Stimulated activated CD8-positive, alpha-beta memory T cell treated with anti-CD3 and anti-CD28 coated beads, Interleukin-4, amount 100 ng/mL, for 1 hour (primary cell): ENCODE measurements at places on chromosomes 11 and 22.

GRCh38 chr11:83656796-83657330, 370.7 kb upstream of the CCDC90B start:
- no peak for DNase-seq

GRCh38 chr11:3028813-3029212, 28.4 kb downstream of the CARS1 start:
- DNase-seq, result no peak

- no peak for DNase-seq
Observed at GRCh38 chr22:25702571-25703167, 39.3 kb upstream of the MYO18B start.

- DNase-seq, result no peak
Observed at GRCh38 chr22:26516503-26516902, 4.2 kb upstream of the TFIP11 start.

DNA sequence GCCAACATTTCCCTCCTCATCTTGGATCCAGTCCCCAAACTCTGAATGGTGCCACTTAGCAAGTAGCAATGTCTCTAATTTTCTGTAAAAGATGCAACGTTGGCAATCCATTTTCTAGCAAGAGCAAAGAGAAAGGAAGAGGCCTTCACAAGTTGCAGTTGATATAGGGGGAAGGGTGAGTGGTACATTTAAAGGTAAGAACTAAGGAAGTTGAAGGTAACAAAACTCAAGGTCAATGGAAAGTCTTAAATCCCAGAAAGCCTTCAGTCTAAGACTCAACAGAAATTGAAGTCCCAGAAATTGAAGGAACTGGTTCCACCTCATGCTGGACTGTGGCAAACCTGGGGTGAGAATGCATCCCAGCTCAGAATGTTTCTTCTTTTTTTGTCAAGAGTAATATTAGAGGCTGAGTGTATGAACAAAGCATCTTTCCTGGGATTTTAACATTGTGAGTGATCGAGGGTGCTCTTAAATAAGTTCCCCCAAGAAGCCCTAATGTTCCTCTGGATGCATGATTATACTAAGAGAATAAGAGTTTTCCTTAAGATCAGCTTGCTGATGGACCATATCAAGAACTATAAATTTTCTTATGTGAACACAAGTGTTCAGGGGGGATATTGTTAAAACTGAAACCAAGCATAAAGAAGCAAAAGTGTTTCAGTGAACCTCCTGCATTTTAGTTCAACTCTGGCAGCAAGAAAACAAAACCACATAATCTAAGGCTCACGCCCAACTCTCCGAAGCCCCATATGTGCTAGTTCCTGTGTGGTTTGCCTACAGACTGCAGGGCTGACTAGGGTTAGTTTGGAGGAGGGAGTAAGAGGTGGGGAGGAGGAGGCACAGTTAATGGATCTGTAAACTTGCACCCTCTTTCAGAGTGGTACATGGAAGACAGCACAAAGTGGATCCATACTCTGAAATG, at the start of gene GRAP2:
GRAP2 (plus strand) TSS at position 779 of the 922 bp plus-strand sequence. CDS start 46,023 bp downstream, outside the sequence.
- DNase-seq, result no peak

GRCh38 chr22:37043828-37044538, 7.6 kb upstream of the KCTD17 start:
- no peak for DNase-seq

DNA sequence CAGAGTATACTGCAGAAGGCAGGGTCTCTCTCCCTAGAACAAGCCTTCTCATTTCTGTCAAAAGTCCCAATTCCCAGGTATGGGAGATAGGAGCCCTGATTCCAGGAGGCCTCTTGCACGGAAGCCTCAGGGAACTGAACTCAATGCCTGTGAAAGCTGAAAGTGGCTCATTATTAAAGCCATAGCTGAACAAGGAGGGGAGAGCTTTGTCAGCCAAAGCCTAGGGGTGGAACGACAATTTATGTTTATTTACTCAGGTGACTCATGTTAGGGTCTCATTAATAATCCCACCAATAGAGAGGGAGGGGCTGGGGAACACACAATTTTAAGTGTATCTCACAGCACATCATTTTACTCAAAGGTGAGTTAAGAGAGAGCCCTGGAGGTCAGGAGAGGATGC, 44.9 kb downstream of the DSCAML1 start:
- DNase-seq, result no peak

DNA sequence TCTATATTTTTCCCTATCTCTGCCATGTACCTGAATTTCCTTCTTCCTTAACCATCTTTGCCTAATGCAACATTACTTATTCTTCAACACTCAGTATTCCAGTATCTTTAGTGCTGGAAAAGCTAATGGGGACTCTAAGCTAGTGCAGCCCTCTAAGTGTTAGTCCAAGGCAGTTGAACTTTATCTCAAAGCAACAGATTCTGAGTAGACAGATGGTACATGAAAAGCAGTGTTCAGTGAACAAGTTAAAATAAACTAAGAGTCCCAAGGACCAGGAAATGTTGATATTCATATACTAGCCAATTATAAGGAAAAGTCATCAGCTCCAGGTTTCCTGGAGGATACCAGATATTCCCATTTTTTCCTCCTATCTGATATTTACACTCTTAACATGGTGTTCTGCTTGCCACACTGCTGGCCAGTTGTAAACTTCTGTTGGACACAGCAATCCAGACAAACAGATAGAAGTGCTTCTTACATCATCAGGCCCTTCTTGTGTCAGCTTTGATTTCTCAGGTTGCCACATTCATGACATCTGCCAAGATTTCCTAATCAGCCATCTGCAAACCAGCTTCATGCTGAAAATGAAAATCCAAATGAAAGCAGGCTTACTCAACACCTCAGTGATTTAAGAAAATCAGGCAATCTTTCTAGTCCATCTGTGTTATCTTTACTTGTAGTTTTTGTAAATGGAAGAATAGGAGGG, 255.9 kb upstream of the POU2AF2 start:
- no peak for DNase-seq

GRCh38 chr11:107041088-107041444, 22.8 kb upstream of the GUCY1A2 start:
- DNase-seq, result no peak

GRCh38 chr11:62922189-62922589, 1.0 kb upstream of the CHRM1 start:
- DNase-seq, result no peak

GRCh38 chr11:11207428-11207827, 145.6 kb downstream of the CSNK2A3 start:
- DNase-seq, result no peak

- no peak for DNase-seq
Observed at GRCh38 chr11:105298630-105299029, 159.1 kb upstream of the CARD18 start.

DNA sequence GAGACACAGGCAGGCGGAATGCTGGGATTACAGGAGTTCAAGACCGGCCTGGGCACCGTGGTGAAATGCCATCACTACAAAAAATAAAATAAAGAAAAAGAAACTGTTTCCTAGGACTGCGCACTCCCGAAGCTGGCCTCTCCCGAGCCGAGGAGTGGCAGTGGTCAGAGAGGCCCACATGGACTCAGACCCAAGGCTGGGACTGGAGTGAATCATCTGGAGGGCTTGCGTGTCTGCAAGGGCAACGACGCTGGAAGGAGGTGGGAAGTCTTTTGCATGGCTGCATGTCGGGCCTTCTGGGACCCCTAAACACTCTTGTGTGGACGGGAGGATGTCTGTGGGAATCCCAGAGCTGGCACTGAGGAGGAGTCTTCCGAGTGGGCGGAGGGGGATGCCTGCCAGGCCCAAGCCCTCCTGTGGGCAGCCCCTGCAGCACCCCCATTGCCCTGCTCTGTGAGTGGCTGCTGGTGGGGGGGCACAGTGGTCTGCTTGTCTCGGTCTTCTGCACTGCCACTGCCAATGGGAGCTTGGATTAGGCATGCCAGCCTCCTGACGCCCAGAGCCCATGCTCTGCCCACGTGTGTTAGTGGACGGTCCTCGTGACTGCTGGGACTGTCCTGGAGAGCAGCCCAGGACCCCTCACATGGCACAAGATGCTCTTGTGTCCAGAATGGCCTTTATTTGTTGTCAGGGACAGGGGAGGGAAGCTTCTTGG, 1.8 kb upstream of the AP2A2 start:
- no peak for DNase-seq

GRCh38 chr11:94150704-94151685, 22.4 kb downstream of the PANX1 start:
- DNase-seq, result no peak

DNA sequence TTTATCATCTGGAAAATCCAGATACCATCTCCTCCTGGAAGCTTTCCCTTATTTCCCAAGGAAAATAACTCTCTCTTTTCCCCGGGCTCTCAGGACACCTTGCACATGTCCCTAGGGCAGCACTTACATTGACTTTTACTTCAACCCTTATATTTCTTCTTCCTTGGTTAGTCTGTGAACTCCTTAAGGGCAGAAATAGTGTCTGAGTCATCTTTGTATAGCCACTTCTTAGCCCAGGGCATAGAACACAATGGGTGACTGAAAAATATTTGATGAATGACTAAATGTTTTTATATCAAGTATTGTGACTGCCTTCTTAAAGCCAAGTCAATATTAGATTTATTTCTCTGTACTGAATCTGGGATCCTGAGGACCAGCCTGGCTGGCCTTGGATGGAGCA, 45.4 kb upstream of the MYOD1 start:
- DNase-seq, result no peak

GRCh38 chr11:29448246-29448877, 568.5 kb downstream of the KCNA4 start:
- DNase-seq, result no peak

DNA sequence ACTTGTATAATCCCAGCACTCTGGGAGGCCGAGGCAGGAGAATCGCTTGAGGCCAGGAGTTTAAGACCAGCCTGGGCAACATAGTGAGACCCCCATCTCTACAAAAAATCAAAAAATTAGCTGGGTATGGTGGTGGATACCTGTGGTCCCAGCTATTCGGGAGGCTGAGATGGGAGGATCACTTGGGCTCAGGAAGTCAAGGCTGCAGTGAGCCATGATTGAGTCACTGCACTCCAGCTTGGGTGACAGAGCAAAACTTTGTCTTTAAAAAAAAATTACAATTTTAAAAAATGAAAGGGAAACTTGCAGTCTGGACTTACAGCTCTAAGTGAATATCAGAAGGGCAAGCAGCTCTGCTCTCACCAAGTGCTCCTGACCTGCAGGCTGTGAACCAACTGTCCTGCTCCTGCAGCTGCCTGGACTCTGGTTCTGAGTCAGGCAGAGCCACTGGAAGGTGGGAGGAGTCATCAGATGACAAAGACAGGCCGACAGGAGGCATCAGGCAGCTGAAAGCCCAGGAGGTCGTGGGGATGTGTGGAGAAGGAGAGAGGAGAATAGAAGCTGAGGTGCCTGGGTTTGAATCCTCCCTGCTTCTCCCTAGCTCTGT, 9.6 kb downstream of the SMTNL1 start:
- no peak for DNase-seq

GRCh38 chr11:111386611-111387150, 7.6 kb upstream of the POU2AF1 start:
- DNase-seq, result no peak

DNA sequence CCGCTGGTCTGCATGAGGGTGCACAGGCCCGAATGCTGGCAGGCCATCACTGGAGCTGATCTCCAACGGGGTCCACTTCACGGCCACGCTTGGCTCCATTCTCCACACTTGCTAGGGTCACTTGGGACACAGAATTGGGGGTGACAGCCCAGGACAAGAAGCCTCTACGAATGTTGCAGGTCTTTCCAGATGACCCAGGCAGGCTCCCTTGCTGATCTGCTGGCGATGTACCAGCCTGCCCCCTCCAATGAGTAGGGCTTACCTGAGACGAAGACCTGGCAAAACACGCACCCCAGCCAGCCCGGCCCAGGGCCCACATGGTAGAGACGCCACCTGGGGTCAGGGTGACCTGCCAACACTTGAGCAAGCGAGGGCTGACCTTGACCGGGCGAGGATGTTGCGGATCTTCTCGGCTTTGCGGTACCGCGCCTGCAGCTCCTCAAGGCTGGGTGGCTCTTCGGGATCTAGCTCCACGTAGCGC, 44.9 kb downstream of the C11orf58 start:
- DNase-seq, result no peak
